ENCODE measurements at places on chromosomes 11 and 22.

DNA sequence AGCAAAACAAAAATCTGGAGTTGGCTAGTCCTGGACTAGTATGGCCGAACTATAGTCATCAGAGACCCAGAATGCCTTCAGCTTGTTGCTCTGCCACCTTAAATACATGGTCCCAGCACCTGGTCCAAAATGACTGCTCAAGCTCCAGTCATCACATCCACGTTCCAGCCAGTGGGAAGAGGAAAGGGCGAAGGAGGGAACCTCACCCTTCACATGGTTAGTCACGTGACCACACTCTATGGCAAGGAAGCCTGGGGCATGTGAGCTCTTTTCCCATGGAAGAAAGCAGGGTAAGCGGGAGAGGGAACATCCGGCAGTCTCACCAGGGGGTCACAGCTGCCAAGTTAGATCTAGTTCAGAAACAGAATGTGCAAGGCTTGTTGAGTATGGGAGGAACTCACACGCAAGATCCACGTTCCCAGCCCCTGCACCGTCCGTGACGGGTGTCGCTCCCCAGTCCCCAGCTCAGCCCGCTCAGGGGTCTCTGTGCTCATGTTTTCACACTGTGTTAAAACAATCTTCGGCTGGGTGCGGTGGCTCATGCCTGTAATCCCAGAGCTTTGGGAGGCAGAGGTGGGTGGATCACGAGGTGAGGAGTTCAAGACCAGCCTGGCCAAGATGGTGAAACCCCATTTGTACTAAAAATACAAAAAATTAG, 1.9 kb upstream of the ANO9 start:
- no peak for DNase-seq

- no peak for DNase-seq
Observed at GRCh38 chr22:28034760-28035401, 115.8 kb upstream of the PITPNB start.

DNA sequence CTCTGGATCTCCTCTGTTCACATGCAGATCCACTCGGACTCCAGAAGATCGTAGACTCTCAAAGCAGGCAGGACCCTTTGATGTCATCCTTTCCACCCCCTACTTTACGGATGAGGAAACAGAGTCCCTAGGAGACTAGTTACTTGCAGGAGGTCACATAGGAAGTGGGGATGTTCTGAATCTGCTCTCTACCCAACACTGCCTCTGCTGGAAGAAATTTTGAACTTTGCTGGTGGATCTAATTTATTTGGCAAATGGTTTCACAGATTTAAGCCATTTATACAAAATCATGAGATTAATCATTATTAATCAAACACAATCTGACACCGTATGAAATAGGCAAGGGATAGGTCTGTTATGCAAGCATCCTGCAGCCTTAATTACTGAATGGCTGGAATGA, 55.0 kb upstream of the USP47 start:
- DNase-seq = no peak

GRCh38 chr22:28910569-28911303, 27.4 kb downstream of the ZNRF3 start:
- no peak for DNase-seq

DNA sequence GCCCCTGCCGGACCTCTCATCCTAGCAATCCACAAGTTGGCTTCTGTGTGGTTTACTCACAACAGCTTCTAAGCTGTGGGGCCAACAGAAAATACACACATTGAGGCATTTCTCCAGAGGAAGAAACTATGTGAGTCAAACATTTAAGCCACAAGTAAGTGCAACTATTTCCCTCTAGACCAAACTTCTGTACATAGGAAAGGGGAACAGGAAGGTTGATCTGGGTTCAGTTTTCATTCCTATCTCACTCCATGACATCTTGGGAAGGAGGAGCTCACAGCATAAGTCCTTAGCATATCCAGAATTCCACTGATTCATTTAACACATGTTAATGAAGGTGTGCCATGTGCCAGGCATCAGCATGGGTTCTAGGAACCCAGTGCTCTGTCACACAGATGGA, 72.8 kb upstream of the PICALM start:
- DNase-seq = no peak

GRCh38 chr11:19912115-19912957, 199.7 kb downstream of the NAV2 start:
- DNase-seq = no peak

DNA sequence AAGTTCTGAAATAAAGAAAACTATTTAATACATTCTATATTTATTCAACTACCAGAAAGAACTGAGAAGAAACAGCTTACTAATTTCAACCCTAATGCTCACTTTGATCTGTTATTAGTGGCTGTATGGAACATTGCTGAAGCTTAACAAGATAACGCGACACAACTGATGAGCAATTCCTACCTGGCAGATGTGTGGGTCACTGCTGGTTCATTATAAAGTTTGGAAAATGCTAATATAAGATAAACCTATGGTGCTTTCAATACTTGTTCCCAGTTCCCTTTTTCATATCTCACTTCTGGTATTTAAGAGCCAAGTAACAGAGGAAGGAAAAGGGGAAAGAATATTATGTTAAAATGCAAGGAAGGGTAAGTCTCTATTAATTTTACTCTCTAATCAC, 10.5 kb downstream of the CTSC start:
- no peak for DNase-seq

- DNase-seq = no peak
Observed at GRCh38 chr11:64876835-64877341, 1.5 kb downstream of the EHD1 start.

DNA sequence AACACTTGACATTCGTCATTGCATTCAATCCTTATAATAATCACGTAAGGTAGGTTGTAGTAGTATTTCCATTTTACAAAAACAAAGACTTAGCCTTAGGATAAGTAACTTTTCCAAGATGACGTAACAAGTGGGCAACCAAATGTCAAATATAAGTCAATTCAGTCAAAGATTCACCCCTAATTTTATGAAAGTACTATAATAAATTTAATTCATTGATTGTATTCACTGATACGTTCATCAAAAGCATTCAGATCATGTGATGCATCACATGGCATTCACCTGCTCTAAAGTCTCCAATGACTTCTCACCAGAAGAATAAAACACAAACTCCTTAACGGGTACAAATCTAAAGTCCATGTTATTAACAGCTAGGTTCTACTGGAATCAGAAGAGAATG, 2.1 kb downstream of the KIF18A start:
- DNase-seq = no peak

GRCh38 chr11:64449381-64450167, 90.6 kb downstream of the RPS6KA4 start:
- DNase-seq = no peak

DNA sequence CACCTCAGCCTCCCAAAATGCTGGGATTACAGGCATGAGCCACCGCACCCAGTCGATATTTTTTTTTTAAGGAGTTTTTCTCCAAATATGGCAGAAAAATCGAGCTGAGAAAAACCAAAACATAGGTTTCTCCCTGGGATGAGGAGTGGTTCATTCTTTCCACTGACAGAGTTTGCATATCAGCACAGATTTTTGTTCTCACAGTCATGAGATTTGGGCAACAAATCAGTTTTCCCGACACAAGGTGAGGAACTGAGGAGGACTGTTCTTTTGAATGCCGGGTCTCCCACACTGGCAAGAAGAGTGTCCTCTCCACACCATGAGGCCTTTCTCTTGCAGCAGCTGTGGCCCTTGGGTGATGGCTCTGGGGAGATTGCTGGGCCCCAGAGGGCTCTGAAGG, 3.8 kb upstream of the EHD1 start:
- DNase-seq = no peak

DNA sequence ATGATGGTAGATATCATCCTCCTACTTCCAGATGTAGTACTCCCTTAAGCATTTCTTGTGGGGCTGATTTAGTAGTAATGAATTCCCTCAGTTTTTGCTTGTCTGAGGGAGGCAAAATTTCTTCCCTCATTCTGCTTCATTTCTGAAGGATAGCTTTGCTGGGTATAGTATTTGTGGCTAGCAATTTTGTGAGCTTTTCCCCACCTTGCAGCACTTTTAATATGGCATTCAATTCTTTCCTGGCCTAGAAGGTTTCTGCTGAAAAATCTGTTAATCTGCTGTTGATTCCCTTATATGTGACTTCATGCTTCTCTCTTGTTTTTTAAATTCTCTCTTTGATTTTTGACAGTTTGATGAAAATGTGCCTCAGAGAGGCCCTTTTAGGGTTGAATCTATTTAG, 50.4 kb downstream of the KCNQ1OT1 start:
- no peak for DNase-seq

DNA sequence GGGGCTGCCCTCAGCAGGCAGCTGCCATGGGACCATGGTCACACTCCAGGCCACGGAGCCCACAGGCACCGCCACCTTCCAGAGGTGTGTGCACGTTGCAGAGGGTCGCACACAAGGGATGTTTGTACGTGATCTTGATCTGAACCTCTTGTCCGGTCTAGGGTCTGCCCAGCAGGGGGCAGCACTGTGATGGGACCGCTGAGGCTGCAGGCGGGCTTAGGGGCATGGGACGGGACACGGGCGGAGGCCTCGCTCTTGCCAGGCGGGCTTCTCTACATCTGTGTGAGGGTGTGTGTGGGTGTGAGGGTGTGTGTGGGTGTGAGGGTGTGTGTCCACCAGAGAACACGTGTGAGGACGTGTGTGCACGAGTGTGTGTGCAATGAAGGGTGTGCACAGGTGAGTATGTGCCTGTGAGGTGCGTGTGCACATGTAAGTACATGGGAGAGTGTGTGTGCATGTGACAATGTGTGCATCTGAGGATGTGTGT, 52.4 kb downstream of the CACNA1I start:
- DNase-seq = no peak

GRCh38 chr11:101759771-101760450, 154.9 kb upstream of the CEP126 start:
- DNase-seq = no peak

GRCh38 chr11:21446939-21447590, 745.8 kb upstream of the ANO5 start:
- DNase-seq = no peak

DNA sequence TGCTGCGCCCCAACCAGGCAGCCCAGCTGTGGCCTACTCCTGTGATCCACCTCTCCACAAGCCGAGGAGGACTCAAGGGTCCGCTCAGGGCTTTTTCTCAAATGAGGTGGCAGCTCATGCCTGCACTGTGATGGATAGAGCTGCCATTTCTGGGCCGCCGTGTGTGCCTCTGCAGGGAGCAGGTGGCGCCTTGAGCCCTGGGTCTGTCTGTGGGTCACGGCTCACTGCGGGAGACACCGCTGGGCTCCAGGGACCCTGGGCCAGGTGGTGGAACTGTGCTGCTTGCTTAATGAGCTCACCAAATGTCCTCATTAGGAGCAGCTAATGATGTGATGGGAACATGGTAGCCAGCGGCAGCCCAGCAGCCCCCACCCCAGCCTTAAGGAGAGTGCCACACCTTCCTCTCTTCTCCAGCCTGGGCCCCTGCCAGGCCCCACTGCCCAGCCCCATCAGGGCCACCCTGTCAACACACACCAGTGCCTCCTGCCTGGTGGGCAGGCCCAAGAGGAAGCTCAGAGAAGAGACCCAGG, 50.8 kb downstream of the DHCR7 start:
- no peak for DNase-seq

DNA sequence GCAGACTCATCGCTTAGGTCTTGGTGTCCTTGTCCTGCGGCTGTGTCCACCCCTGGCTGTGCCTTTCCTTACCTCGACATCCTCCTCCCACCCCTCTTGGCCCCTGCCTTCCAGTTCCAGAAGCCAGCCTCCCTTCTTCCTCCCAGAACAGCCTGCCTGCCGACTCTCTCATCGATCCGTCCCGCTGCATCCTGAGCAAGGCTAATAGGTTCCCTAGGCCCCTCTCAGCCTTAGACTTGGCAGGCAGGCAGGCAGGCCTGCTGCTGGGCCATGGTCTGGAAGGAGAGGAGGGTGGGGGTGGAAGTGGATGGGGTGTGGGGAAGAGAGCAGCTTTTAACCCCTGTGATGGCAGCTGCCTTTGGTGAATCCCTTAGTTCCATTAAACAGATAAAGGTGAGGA, 196.7 kb upstream of the TBCEL start:
- DNase-seq = no peak

GRCh38 chr22:47304854-47305253, 542.4 kb downstream of the TBC1D22A start:
- no peak for DNase-seq

GRCh38 chr11:30479899-30480298, 106.3 kb downstream of the MPPED2 start:
- no peak for DNase-seq

- no peak for DNase-seq
Observed at GRCh38 chr11:89516496-89516895, 25.3 kb upstream of the NOX4 start.

DNA sequence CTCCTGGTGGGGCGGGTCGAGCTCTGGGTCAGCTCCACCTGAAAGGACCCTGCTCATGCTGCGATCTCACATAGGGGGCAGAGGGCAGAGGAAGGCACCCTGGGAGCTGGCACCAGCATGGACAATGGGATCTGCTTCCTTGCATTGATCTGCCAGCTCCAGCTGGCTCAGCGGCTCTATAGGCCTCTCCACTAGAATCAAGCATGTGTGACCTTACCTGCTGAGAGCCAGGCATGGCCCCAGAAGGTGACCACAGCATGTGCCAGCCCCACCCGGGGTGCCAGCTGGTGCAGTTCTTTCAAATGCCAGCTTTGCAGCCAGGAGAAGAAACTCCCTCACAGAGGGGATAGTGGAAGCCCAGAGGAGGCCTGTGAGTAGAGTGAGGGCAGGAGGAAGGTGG, 22.0 kb upstream of the KLHL35 start:
- DNase-seq = no peak

GRCh38 chr11:134668076-134668475, 256.0 kb upstream of the B3GAT1 start:
- no peak for DNase-seq

GRCh38 chr11:9462806-9463537, 2.2 kb downstream of the ZNF143 start:
- no peak for DNase-seq

GRCh38 chr11:19808076-19808911, 95.7 kb downstream of the NAV2 start:
- DNase-seq = no peak

- DNase-seq = no peak
Observed at GRCh38 chr22:26665813-26666231, 8.4 kb downstream of the MIAT start.

- no peak for DNase-seq
Observed at GRCh38 chr11:34869425-34869824, 46.8 kb downstream of the APIP start.

DNA sequence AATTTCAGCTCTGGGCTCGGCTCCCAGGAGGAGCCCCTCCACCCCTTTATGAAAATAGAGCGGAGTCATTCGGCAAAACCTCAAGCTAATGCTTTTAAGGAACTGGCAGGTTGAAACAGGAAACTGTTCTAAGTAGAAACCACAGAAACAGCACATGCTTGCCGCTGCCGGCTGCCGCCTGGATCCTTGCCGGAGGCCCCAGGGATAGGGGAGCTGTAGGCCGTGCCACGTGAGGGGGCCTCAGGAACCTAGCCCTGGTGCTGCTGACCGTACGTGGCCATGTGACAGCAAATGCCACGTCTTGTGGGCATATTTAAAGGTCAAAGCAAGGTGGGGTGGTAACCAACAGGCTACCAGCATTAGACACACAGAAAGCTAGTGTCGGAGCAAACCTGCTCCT, 77.9 kb upstream of the TIMP3 start:
- DNase-seq = peak; percentile 83

- DNase-seq = no peak
Observed at GRCh38 chr11:8095806-8096522, 15.0 kb downstream of the TUB start.
